ENCODE measurements at places on chromosomes 5 and 9.

GRCh38 chr5:33043343-33043997, 332.3 kb downstream of the NPR3 start:
- DNase-seq: no peak

- peak; percentile 63 for DNase-seq
Observed at GRCh38 chr5:134465816-134466240, 54.1 kb upstream of the CDKN2AIPNL start.

DNA sequence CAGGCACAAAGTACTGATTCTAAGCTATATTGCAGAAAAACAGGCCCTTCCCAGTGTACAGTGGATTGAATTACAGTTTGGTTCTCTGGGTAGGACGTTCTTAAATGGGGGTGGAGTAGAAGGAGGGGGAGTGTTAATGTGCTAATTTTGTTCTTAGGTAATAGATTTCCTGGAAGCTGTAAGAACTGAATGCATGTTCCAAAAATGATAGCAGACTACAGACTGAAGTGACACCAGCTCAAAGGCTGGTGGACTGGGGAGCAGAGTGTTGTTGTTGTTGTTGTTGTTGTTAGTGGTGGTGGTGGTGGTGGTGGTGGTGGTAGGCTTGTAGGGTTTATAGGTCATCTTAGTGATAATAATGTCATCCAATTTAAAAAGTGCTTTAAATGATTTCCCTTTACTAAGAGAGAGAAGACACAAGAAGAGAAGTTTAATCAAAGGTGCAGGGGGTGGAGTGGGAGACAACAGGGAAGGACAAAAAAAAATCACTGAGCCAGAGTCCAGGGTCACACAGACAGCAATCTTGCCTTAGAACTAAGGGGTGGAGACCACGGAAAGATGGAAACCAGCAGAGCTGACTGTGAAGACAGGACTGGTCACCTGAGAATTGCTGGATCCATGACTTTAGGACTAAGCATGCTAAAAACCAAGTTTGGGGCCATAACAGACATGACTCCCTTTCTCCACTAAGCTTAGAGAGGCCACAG, 27.0 kb downstream of the TTLL11 start:
- no peak for DNase-seq

GRCh38 chr5:13519131-13519530, 425.4 kb downstream of the DNAH5 start:
- DNase-seq: no peak

- no peak for DNase-seq
Observed at GRCh38 chr5:158514319-158514985, 585.3 kb downstream of the EBF1 start.

DNA sequence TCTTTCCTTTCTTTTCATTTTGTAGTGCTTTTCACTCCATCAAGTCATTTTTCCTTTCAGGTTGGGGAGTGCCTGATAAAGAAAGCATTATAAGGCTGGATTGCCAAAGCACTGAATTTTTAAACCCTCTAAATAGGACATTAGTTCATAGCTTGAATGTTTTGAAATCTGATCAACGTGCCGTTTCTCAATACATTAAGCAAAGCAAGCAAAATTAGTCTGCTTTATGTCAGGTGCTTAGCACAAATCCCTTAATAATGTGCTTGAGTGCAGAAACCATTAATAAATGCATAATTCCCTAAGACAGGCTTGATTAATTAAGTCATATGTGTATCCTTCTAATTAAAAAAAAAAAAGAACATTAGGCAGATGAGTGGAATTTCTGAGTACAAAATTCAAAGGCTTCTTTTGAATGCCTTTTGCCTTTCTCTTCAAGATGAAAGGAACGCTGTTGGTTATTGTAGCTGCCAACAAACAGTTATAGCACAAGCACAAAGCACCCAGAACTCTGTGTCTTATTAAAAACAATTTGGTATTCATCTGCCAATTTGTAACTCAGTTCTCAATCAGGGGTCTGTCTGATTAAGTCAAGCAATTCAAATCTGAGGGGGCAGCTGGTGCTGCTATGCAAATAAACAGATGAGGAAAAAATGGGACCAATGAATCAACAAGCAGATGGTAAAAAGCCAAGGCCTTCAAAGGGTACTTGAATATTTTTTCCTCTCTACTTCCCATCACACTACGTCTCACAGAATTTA, 233.7 kb downstream of the TLE1 start:
- no peak for DNase-seq

- no peak for DNase-seq
Observed at GRCh38 chr5:128318691-128319090, 219.4 kb downstream of the FBN2 start.

DNA sequence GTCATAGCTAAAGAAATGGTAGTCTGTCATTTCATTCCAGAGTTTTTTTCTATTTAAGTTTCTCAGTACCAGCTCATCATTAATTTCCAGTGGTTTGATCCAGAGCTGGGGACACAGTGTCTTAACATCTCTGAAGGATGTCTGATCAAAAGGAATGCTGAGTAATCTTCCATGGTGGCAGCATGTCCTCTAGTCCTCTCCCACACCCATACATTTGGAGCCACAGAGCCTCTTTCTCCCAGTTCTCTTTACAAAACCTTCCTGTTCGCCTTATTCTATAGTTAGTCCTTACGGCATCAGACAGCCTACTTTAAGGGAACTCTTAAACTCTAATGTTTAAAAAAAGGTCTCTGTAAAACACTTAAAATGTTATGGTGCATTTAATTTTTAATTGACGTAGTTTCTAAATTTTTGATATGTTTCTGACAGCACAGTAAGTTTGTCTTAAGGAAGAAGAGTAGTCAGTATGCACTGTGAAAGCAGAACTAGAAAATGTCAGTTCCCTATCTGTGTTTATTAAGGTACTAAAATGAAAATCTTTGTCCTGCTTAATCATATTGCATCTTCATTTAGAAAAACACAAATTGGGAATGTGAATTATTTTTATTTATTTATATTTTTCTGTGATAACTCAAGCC, 96.8 kb downstream of the INIP start:
- no peak for DNase-seq

DNA sequence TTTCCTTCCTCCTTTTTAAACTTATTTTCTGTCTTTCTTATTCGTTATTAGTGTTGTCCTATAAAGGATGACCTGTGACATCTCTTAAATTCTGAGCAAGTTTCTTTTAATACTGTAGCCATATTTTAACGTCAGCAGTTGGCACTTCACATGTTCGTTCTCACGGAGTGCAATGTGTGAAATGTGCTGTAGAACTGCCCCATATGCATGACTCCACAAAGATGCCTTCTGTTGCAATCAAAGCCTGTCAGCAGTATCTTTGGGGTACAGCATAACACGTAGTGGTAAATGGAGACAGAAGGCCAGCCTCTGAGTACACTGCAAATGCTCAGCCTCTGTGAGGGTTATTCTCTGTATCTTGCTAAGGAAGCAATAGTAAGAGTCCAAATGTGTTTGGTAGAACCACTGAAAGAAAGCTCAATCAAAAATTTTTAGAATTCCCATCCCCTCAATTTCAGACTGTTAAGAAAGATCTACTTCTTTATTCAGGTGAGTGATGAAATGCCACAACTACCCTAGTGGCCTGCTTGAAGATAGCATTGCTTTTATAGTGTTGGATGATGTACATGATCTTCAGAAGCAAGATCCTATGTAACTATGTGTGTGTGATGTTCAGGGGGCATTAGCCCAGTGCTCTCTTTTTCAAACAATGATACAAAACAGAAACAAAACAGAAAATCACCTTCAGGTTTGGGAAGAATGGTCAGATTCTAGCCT, 277.7 kb downstream of the TMEM167A start:
- DNase-seq: no peak

- no peak for DNase-seq
Observed at GRCh38 chr5:175025077-175025476, 300.7 kb downstream of the MSX2 start.

DNA sequence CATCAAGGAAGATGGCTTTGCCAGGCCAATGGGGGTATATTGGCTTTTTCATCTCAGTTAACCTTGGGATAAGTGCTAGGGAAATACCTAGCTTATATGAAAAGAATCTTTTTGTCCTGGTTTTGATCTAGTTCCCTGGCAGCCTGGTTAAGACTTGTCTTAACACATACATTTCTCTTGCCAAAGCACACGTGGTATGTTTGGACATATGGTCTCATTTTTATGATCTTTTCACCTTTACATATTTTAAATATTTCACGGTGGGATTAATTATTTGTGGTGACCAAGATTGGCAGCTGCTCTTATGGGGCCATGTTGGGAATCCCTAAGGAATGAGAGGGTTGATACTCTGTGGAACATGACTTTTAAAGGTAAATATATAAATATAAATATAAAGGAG, 312.5 kb downstream of the NPR3 start:
- no peak for DNase-seq

DNA sequence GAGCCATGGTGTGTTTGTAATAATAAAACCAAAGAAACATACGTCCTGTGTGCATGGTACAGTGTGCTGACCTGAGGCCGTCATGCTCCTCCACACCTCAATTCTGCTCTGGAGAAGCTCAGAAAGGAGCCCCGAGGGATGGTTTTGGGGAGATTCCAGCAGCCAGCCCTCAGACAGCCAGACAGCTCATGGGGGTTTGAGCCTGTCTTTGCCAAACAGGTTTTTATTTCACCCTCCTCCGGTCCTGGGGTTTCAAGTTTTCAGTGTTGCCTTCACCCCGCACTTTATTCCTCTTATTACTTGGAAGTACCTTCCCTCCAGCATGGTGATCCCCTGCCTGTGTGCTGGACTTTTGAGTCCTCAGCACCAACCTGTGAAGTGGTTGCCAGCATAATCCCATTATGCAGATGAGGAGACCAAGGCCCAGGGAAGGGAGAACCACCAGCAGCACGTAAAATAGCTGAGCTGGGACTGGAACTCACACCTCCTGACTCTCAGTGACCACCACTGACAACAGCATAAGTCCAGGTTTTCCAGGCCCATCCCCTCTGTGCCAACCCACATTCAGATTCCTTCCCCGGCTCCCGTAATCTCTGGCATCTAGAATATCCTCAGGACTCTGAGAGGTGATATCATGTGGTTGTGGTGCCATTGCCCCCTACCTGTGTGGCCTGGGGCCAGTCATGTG, 35.1 kb downstream of the TGFBI start:
- DNase-seq: no peak

DNA sequence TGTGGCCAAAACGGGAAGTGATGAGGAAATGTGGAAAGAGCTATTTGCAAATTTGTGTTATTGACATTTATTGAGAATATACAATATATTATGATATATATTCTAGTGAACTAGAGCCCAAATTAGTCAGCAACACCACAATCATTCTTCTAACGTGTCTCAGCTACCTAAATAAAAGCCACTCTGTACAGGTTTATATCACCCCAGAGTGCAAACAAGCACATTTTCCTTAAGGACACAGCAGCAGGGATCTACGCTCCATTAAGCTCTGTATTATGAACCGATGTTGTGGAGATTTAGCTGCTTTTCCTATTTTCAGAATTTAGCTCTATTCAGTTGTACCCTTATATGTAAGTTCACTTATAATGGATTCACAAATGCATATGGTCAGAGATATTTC, 77.9 kb downstream of the CDH18 start:
- DNase-seq: no peak

GRCh38 chr9:93057042-93057702, 1.3 kb upstream of the SUSD3 start:
- DNase-seq: no peak

DNA sequence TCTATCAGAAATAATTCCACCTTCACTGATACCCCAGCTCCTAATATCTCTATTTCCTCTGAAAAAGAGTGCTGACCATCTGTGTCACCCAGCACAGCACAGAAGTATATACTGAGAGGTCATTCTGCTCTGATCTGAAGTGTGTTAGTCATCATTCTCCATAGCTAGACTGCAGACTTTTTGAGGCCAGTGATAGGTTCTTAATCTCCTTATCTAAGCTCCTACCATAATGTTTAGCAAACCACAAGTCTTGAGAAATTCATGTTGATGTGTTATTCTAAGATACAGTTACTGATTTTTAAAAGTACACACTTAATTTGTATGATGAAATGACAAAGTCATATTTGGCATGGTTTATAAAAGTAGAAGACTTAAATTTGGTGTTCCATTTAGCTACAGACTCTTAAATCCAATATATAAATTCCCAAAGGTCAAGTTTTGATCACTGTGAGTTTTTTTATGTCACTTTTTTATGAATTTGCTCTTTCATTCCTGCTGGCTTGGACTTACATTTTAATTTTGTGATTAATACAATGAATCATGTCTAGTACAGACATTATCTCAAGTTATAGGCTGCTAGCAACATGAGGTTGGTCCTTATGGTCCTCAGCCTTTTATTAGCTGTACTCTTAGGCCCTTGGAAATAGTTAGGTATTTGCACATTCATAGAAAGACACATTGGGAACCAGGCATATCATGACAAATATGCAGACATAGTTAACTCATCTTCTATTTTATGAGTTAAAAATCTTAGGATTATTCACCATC, 380.8 kb downstream of the EBF1 start:
- no peak for DNase-seq

DNA sequence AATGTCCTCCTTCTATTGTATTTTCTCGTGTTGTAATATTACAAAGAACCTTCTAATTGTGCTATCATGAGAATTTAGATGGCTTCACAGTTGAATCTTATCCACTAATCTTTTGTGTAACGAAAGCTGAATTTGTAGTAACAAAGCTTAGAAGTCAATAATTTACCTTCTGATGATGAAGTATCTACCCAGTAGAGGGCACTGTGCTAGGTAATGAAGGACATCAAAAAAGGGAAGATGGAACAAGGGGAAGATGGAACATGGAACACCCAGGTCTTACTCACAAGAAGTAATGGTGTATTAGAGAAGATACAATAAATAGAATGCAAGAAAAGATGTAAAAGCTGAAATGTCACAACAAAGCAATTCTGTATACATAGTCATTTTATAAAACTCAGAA, 131.0 kb upstream of the CCNG1 start:
- DNase-seq: no peak

DNA sequence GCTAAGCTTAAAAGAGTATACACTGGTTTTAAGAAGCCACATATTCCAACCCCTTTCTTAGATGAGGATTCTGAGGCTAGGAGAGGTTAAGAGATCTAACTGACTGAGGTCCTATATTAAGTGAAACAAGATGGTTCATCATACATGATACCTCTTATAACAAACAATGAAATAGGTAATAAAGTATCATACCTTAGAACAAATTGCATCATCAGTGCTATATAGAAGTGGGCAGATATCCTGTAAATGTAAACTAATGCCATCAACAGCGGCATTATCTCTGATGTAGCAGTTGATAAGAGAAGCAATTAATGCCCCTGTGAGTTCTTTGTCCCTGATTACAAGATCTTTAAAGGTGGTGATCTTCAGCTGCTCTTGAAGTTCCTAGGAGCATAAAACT, 60.5 kb downstream of the NUP155 start:
- no peak for DNase-seq

GRCh38 chr9:135809166-135809565, 98.2 kb downstream of the CAMSAP1 start:
- DNase-seq: no peak

- no peak for DNase-seq
Observed at GRCh38 chr5:154753792-154754191, 1.4 kb upstream of the LARP1 start.

GRCh38 chr5:127418974-127419682, 98.3 kb upstream of the PRRC1 start:
- no peak for DNase-seq

DNA sequence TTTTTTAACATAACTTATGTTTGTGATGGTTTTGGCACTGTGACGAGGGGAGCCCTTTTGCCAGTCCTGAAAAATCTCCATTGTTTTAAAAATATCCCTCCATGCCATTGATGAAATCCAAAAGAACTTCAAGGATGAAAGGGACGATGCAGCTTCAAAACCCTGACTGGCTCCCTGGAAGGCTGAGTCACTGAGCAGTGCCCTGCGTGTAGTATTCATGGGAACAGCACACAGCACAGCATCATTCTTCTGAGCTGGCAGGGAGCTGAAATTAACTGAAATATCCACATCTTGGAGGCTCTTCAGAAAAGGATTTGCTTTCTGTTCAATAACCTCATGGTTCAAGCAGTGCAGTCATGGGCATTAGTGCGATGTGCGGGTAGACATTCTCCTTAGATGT, 29.7 kb downstream of the PDE4D start:
- no peak for DNase-seq

Measured in activated T-cell treated with anti-CD3 and anti-CD28 coated beads, Interleukin-2, amount 50 U/mL, for 1 hour (primary cell).